BE2C (cell line): ENCODE measurements at places on chromosomes 13 and 19.
A peak's percentile ranks its signal among the peaks of the same experiment; 100 is the strongest.

DNA sequence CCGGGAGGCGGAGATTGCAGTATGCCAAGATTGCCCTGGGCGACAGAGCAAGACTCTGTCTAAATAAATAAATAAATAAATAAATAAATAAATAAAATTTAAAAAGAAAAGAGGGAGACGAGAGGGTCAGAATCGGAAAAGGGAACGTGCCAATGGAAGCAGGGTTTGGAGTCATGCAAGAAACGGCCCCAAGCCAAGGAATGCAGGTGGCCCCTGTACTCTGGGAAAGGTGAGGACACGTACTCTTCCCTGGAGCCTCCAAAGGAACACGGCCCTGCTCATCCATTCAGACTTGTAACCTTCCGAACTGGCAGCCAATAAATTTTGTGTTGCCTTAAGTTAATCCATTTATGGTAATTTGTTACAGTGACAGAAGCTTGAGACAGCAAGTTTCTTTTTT, 19.9 kb upstream of the PNMA8C start:
- no peak for DNase-seq

GRCh38 chr13:46905249-46905648, 8.4 kb upstream of the HTR2A start:
- DNase-seq: no peak

- peak; percentile 90 for DNase-seq
Measured at GRCh38 chr13:98142380-98143156, at the start of gene FARP1. Gene FARP1 (plus strand): TSS chr13:98143094. CDS start chr13:98213243, 70,149 bp downstream.

DNA sequence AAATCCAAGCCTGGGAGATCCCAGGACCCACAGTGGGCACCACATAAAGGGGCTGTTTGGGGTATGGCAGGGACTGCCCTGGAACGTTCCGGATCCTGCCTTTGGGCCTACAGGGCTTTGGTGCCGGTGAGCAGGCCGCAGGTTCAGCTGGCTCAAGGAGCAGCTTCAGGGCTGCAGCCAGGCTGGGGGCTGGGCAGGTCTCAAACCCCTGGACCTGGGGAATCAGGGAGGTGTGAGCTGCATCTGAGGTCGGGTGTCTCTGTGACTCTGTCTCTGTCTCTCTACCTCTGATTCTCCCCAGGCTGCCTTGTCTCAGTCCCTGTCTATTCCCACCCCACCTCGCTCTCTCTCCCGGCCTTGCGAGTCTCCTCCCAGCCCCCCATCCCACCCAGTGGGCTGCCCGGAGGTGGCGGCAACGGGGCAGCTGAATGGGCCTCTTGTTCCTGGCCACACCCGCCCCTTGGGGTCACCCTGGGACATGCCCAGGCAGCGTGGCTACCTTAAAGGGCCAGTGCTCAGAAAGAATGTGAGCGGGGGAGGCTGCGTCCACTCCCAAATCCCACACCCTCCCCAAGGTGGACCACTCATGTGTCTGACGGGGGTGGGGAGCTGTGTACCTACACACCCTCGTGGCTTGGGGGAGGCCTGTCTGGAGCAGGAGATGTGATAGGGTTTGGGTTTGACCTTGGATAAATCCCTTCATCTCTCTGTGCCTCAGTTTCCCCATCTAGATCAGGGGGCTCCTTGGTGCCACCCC, 31.1 kb downstream of the NFIC start:
- no peak for DNase-seq

DNA sequence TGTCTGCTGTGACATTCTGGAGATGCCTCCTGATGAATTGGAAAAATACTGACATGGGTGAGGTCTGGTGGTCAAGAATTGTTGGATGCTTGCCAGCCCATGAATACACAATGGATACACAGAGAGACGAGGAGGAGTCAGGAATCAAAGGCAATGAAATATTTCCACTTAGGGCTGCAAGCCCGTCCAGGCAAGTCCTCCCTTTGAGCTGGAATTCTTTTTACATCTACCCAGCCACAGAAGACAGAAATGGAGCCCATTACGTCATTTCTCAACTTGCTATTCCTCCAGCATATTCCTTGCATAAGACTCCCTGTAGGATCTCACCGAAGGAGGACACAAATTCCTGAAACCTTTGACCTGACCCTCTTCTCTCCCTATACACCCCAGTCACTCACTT, 15.7 kb upstream of the IGFL4 start:
- no peak for DNase-seq

DNA sequence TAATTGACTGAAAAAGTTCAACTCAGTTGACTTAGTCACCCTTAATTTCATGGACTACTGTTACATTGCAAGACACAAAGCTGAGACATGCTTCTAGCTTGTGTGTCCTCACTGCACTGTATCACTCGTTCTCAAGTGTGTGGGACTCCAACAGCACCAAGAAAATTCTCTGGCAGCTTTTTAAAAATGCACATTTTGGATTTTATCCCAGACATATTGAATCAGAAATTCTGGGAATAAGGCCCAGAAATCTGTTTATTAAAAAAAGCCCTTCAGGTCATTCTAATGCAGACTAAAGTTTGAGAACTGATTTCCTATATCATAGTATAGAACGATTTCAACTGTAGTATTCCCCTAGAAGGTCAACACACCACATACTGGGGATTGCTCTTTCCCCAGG, 1485.3 kb downstream of the PCDH9 start:
- DNase-seq: no peak

GRCh38 chr13:94249512-94249911, 230.0 kb downstream of the DCT start:
- DNase-seq: no peak

- DNase-seq: no peak
Measured at GRCh38 chr19:47493378-47494210, 9.6 kb upstream of the KPTN start.

DNA sequence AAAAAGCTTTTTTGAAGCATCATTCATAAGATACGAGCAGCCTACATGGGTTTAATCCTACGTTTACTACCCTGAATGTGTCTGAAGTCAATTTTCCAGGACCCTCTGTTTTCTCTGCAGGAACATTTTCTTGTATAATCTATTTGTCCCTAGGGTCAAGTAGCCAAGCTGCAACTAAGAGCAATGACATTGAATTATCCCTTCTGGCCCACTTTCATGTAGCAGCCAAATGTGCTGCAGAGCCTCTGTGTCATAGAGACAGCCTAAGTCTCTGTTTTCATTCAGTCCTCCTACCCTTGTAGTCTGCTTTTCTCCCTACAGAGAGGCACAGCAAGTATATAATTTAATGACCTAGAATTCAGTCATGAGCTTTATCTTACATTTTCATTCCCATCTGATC, 82.1 kb downstream of the ZAR1L start:
- DNase-seq: no peak

- DNase-seq: no peak
Measured at GRCh38 chr13:89755729-89756492, 1591.6 kb upstream of the MIR17HG start.

DNA sequence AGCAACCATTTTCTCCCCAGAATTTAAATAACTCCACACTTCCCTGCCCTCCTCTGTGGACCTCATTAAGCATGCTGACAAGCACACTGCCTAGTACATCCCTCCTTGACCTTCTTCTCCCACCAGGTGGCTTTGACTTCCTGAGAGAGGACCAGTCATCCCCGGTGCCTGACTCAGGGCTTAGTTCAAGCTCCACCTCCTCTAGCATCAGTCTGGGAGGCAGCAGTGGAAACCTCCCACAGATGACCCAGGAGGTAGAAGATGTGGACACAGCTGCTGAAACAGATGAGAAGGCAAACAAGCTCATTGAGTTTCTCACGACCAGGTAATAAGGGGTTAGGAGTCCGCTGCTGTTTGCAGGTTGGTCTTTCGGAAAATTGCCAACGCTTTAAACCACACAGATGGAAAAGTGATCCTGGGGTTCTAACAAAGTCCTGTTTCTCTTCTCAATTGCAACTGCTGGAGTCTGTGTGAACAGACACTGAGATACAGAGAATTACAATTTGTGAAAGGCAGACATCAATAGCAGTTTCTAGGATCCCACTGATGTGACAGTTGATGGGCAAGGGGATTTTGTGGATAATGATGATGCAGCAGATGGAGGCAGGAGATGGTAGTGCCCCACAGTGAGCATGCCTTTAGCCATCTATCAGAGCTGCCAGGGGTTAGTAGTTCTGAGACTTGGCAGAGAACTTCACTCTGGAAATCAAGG, 86.7 kb downstream of the ZAR1L start:
- DNase-seq: no peak

DNA sequence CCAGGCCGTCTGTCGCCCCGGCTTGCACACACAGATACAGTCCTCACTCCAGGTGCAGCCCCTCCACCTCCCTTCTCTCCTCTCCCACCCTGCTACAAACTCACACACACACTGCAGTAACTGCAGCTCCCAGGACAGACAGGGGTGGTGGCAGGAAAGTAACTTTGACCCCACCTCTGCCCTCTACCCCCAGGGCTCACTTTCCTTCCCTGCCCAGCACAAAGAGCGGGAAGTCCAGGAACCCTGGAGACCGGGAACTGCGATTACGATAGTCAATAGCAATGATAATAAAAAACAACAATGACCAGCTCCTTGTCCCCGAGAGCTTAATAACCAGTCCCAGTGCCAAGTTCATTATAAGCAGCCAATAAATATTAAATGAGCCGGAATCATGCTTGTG, at the start of gene CEACAM20:
Gene CEACAM20, minus strand, starts transcription at position 140 of the 400 bp plus-strand sequence. CDS start 166 bp downstream, outside the sequence.
- no peak for DNase-seq

GRCh38 chr13:49779721-49780120, 12.8 kb downstream of the KPNA3 start:
- no peak for DNase-seq

DNA sequence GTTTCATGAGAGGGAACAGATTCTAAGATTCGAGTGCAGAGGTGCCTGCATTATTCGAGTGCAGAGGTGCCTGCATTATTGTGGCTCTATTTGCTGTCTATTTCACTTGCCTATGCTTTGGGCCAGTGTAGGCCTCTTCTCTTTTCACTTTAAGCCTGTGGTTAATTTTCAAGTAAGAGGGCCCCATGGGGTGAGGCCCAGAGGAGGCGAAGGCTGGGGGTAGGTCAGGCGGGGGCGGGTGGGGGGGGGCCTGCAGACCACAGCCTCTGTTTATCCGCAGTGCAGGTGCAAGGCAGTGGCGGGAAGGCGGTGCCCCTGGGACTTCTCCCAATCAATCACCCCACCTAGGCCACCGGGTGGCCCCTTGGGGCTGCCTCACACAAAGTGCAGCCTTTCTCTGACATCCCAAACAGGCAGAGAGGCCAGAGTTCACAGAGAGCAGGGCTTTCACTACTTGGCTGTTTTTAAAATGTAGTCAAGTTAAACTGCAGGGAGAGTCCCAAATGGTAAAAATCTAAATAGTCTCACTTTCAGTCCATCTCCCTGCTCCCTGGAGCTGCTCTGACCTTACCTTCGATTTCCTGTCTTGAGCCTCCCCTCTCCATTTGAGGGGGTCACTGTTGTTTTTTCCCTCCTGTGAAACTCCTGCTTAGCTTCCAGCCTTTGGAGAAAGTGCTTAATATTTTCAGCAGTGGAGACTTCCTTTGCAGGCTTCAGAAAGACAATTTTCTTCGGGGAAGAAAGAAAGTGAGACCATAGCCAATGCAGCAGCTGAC, 249.0 kb downstream of the DLEU7 start:
- peak; percentile 15 for DNase-seq

- DNase-seq: no peak
Measured at GRCh38 chr13:72689181-72689696, 38.2 kb downstream of the MZT1 start.

- no peak for DNase-seq
Measured at GRCh38 chr13:29106651-29107050, 286.5 kb downstream of the MTUS2 start.

- DNase-seq: no peak
Measured at GRCh38 chr19:49347191-49347590, 12.0 kb downstream of the CD37 start.

DNA sequence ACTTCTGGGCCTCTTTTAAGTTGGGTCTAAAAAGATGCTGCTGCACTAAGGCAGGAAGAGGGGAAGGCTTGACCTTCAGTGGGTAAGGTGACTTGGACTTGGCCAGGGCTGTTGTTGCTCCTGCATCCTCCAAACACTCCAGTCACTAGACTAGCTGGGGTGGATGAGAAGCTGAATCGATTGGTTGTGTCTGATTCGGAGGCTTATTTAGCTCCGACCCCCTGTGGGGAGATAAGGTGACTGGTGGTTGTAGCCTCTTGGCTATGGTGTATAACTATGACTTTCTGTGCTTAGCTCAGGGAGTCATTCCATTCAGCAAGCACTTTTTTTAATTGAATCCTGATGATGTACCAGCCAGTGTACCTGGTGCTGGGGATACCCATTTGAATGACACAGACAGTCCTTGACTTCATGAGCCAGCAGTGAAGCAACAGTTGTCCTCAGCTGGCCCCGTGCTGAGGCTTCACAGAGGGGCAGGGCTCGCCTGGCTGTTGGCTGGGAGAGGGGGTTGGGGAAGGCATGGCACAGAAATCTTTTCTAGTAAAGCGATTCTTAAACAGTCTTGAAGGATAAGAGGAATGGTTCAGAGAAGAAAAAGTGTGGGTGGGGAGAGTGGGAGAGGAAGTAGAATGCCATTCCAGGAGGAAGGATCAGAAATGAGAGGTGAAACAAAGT, 9.9 kb downstream of the PCDH8 start:
- no peak for DNase-seq

GRCh38 chr13:102951808-102952207, 106.0 kb downstream of the ERCC5 start:
- DNase-seq: no peak
